ENCODE measurements at places on chromosomes 5 and 9. TPM values are rescaled to one million over a fixed set of nuclear protein-coding genes. Genes with fewer than 3 reads are reported as not detected.

- no peak for DNase-seq
These were observed 19.6 kb downstream of the CYFIP2 start for GRCh38 chr5:157285310-157286035.

Gene GOLPH3
- 71.7 TPM for total RNA-seq

Gene PTPA
- total RNA-seq: 159 TPM

- peak; percentile 92 for DNase-seq
These were observed 332.4 kb upstream of the DAB2 start for GRCh38 chr5:39757131-39757530.

Gene PRXL2C
- total RNA-seq: 29.3 TPM

GRCh38 chr9:69502671-69503301 is 169.4 kb downstream of the APBA1 start:
- peak; percentile 17 for DNase-seq

GRCh38 chr9:101323129-101323528 is 61.7 kb downstream of the BAAT start:
- no peak for DNase-seq

DNA sequence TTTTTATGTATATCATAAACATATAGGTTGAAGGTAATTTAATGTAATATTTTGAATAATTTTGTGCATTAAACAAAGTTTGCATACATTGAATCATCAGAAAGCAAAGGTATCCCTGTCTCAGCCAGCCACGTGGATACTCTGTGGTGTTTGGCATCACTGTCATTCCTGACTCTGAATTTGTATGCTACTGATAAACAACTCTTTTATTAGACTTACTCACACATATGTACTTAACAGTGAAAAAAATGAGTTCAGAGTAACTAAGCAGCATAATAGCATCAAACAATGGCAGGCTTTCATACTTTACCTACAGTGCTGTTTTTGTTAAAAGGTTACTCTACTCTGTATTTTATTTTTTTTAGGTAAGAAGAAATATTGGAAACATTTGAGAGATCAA is 171.9 kb downstream of the COMMD10 start:
- DNase-seq: no peak

Gene BRINP1
- 0.33 TPM for total RNA-seq

Gene ERCC8
- 14.4 TPM for total RNA-seq

Gene TTC39B
- 12.1 TPM for total RNA-seq

Measured in fibroblast of lung (primary cell).